ENCODE measurements at places on chromosomes 3 and 15. TPM values are rescaled to one million over a fixed set of nuclear protein-coding genes. Genes with fewer than 3 reads are reported as not detected.

GRCh38 chr3:176661432-176661964 lies 535.8 kb downstream of the TBL1XR1 start:
- DNase-seq: no peak

- DNase-seq: no peak
Observed at GRCh38 chr3:192277477-192277876, 449.9 kb downstream of the FGF12 start.

- DNase-seq: no peak
Observed at GRCh38 chr3:30597131-30597768, 9.2 kb upstream of the TGFBR2 start.

- peak; percentile 46 for DNase-seq
Observed at GRCh38 chr3:146342989-146343388, 92.1 kb upstream of the PLSCR4 start.

DNA sequence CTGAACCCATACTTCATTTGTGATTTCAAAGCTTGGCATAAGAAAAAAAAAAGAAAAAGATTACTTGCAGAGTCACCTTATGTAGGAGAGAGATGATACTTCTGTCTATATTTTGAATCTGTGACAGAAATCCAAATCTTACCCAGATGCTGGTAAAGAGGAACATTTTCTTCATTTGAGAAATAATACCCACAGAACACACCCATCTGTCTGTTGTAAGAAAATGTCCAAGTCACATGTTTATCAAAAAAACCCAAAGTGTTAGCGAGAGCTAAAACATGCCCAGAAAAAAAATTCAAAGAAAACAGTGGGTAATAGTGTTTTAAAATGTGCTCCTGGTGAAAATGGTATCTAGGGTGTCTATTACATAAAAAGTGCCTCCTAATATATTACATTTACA lies 18.0 kb upstream of the RAP2B start:
- DNase-seq: no peak

DNA sequence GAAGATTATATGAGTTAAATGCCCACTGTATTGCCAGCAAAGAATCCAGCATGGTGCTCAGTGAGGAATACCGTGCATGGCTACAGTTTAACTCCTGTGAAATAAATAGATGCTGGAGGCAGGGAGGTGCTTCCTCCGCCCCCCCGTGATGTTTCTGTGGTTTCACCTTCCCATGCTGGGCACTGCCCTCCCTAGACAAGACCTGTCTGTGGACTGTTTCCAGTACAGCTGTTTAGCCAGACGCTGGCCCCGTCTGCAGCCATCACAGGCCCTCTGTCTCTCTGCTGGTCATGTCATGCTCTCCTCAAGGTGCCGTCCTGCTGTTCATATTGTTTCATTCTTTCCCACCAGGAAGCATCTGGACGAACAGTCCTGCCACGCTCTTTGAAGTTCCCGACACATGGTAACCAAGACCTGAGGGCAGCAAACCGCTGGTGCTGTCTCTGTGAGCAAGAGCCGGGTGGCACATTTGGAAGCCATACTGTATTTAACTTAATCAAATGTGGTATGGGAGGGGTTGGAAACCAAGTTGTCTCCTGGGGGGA lies 31.4 kb downstream of the GOLGA8S start:
- DNase-seq: no peak

DNA sequence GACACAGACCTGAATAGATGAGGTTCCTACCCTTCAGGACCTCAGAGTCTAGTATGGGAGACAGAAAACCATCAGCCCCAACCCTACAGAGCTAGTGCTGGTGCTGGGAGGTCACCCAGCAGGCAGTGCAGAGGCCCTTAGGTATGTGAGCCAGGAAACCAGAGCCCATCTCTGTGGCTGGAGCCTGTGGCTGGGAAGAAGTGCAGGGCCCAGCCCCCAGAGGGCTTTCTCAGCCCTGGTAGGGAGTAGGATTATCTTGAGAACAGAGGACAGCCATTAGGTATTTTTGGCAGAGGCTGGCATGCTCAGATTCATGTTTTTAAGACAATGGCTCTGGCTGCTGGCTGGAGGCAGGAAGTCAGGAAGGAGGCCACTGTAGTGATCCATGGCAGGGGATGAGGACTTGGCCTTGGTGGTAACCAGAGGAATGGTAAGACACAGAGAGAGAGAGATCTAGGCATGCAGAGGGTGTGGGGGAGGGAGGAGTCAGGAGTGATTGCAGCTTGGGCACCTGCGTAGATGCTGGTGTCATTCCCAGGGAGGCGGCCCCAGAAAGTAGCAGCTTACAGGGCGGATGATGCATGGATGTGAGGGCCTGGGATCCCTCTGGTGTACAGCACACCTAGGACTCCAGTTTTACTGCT lies 220.9 kb upstream of the EIF1B start:
- no peak for DNase-seq

DNA sequence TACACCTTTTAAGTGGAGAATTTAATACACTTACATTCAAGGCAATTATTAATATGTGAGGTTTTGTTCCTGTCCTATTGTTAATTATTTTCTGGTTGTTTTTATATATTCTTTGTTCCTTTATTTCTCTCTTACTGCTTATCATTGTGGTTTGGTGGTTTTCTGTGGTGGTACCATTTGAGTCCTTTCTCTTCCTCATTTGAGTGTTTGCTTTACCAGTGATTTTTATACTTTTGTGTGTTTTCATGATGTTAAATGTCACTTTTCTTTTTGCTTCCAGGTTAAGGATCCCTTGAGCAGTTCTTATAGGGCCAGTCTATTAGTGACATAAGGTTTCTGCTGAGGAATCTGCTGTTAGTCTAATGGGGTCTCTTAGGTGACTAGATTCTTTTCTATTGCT lies 116.5 kb downstream of the LRRK1 start:
- DNase-seq: no peak

DNA sequence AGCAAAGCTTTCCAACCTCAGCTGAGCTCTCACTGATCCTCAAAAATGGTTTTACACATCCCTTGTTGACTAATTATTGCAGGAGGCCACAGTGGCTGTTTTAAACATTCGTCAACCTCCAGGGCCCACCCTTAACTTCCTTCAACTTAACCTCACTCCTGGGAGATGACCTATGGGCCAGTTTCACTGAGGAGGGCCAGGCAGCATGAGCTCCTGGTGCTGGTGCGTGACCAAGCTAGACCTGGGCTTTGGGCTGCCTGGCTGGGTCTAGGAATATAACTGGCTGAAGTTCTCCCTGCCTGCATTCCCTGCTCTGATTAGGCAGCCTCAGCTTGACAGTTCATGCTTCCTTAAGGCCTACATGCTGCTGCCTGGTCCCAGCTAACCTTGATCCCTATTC lies 273.7 kb upstream of the ATP11B start:
- no peak for DNase-seq

- no peak for DNase-seq
Observed at GRCh38 chr3:62019906-62020305, 353.4 kb downstream of the FEZF2 start.

- DNase-seq: peak; percentile 77
Observed at GRCh38 chr3:184257083-184257915, 4.1 kb downstream of the CAMK2N2 start.

GRCh38 chr3:31858439-31858838 lies 122.6 kb downstream of the OSBPL10 start:
- no peak for DNase-seq

DNA sequence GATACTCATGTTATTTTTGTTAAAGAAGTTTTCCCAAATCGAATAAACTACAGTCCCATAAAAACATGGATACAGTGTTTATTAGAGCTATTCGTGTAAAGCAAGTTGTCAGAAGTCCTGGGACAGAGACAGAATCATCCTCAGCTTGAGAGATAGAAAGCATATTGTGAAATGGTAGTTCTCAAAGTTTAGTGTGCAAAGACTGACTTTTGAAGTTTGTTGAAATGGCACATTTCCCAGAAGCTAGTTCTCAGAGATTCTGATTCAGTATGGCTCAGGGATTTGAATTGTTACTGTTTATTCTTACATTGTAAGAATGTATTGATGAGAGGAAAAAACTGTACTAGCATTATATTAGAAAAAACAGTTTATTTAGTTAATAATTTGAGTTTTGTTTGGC lies 22.1 kb downstream of the GABRR3 start:
- no peak for DNase-seq

DNA sequence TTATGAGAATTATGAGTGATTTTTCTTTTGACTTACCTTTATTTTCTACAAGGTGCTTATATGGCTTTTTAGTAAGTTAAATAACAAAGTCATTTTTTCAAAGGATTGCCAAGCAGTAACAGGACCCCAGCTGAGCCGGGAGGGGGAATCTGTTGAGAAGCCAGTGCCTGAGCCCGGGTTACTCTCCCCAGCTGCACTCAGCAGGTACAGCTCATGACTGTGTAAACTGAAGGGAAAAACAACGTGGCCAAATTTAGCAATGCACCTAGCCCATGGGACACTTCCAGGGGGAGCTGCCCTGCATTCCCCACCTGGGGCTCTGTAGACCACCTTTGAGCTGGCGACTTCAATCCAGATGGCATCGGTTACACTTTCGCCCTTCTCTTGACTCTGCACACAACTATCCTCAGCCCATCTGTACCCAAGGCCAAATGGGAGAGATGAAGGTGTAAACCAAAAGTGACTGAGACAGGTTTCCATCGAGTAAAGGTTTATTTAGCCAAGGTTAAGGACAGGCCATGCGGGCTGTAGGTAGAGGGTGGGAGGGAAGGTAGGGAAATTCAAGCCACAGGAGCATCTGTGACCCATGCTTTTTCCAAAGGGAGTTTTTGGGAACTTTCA lies 18.2 kb upstream of the HCN4 start:
- DNase-seq: no peak

- DNase-seq: no peak
Observed at GRCh38 chr15:80549654-80550053, 145.5 kb upstream of the ABHD17C start.

DNA sequence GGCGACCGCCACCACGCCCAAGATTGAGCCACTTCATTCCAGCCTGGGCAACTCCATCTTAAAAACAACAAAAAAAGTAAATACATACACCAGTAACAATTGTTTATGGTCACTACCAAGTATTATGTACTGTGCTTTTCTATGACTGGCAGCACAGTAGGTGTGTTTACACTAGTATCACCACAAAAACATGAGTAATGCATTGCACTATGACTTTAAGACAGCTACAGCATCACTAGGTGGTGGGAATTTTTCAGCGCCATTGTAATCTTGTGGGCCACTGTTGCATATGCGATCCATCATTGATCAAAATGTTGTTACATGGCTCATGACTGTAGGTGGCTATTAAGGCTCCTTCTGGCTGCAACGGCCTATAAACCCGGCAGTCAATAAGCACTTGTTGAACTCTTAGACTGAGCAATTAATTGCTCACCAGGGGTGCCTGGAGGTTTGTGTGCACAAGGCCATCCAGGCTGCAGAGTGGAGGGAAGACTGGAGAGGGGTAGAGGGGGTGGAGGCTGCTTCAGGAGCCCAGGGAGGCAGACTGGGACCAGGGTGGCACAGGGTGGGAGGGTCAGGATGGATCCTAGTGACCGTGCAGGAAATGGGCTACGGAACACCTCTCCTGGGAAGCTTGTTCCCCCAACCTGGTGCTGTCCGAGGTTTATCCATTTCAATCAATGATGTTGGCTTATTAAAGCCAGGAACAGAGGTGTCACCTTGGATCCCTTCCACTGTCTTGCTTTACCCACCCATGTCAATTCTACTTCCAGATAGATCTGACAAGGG lies 17.9 kb upstream of the COPG1 start:
- DNase-seq: peak; percentile 52

GRCh38 chr3:125035217-125035616 lies 20.6 kb downstream of the HEG1 start:
- no peak for DNase-seq

- no peak for DNase-seq
Observed at GRCh38 chr3:184953401-184953800, 141.4 kb downstream of the VPS8 start.

DNA sequence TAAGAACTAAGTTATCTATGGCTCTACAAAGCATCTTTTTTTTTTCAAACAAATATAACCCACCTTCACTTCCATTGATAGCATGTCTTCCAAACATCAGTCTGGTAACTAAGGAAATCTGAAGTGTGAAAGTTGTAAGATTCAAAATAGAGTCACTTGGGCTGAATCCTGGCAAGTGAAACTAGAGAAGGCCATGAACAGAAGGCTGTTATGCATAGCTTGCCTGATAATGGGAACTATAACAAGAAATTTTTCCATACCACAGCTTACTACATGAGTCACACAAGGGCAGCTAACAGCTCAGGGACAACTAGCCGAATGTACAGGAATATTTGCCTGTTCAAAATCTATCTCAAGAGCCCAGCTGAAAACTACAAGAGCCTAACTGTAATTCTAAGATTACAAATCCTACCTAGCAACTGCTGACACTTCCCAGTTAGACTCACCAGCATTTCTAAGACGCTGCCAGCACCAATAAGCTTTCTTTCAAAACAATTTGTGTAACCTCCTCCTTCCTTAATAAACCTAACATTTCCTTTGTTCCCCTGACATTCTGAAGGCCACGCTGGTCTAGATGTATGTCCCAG lies 1066.5 kb downstream of the PLOD2 start:
- no peak for DNase-seq

GRCh38 chr3:101531473-101532086 lies 18.6 kb upstream of the SENP7 start:
- DNase-seq: no peak

The CCR3 gene
- total RNA-seq: not detected

The SNRPA1 gene
- total RNA-seq: 9.8 TPM

The FLNB gene
- 274 TPM for total RNA-seq

The GRIP2 gene
- 1.4 TPM for total RNA-seq

The CHRNA5 gene
- total RNA-seq: 0.36 TPM

The BFSP2 gene
- total RNA-seq: not detected

The AADACL2 gene
- not detected for total RNA-seq

Data from osteoblast (primary cell).